ENCODE measurements at places on chromosomes 16 and 17.

- DNase-seq = no peak
These were observed 56.7 kb upstream of the ERCC4 start for GRCh38 chr16:13863075-13863765.

- DNase-seq = no peak
These were observed 2.3 kb downstream of the CCL4 start for GRCh38 chr17:36105781-36106492.

DNA sequence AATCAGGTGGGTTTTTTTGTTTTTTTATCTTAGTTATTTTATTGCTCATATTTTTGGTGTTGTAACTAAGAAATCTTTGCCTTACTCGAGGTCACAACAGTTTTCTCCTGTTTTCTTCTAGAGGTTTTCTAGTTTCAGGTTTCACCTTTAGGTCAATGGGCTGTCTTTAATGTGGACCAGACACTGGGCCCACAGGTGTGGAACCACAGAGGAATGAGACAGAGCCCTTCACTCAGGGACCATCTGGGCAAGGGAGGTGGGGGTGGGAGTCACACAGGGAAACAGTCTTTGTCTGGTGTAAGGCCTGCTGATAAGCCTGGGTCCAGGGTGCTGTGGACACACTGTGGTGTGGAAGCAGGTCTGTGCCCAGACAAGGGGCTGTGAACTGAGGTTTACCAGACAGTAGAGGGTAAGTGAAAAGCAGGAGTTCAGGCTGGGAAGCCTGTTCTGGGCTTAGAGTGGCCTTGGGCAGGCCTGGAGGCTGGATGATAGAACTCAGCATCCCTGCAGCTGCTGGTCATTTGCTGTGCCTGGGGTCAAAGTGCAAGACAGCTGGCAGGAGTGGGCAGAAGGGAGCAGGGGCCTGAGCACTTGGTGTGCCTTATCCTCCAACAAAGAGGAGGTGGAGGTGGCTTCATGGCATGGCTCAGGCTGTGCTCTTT lies 75.6 kb downstream of the SPECC1 start:
- DNase-seq = no peak

DNA sequence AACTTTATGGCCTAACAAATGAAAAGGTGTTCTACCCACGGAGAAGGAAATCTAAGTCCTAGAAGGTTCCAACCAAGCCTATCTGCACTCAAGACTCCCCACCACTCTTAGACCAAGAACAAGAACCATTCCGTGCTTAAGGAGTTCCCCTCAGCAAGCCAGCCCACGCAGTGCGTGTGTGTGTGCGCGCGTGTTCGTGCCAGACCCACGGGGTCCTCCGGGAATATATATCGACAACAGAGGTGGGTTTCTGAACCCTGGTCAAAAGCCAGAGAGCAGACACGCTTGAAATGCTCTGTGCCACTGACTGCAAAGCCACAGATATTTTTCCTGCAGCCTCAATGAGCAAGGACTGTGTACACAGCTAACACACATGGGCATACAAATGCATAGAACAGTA lies 70.7 kb downstream of the SLC39A11 start:
- DNase-seq = no peak

- DNase-seq = no peak
These were observed 71.0 kb upstream of the CCL1 start for GRCh38 chr17:34434052-34434451.

DNA sequence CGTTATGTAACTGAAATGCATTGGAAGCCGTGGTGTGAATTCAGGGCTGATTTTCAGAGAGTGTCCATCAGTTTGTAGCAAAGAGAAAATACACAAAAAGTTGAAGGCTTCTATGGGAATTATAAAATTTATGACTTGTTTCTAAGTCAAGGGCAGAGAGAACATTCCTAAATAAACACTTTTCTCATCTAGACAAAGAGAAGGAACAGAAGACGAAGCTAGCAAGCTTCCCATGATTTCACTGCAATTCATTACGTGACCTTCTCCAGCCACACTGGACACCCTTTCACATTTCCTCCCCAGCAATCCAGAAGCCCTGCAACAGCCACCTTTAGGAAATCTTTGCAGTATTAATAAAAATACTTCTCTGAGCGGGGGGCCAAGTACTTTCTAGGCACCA lies 67.8 kb downstream of the TMEM100 start:
- no peak for DNase-seq

- no peak for DNase-seq
These were observed 12.5 kb downstream of the SLC16A3 start for GRCh38 chr17:82241183-82241925.

- no peak for DNase-seq
These were observed 415.9 kb upstream of the ERCC4 start for GRCh38 chr16:13503960-13504635.

GRCh38 chr16:57371494-57372371 lies 557 bp upstream of the CX3CL1 start:
- no peak for DNase-seq

DNA sequence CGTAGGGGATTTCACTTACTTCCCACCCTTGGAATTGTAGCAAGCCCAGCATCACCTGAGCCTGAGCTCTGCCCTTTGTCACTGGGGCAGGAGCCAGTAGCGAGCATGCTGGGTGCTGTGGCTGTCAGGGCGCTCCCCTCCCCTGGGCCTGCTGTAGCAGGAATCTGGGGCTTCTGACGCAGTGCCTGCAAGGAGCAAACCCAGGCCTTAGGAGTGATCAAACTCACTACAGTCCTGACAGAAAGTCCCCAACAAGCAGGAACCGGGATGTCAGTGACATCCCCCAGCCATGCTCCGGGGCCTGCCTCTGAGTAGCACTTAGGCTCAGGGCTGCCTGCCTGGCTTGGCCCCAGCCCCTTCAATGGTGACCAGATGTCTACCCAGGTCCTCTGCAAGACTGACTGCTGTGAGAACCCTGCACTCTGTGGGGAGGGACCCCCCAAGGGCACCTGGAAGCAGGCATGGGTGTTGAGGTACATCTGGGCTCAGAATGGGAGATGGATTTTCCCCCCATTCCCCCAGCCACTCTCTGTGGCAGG lies 23.5 kb downstream of the PLD6 start:
- DNase-seq = no peak

GRCh38 chr17:562174-562573 lies 152.5 kb downstream of the VPS53 start:
- DNase-seq = no peak

GRCh38 chr16:53262645-53263044 lies 171.6 kb upstream of the RBL2 start:
- no peak for DNase-seq

GRCh38 chr16:84535851-84536250 lies 31.4 kb upstream of the MEAK7 start:
- no peak for DNase-seq
